Stimulated activated CD4-positive, alpha-beta T cell treated with anti-CD3 and anti-CD28 coated beads, Interleukin-4, amount 100 ng/mL, for 4 hours (primary cell): ENCODE measurements at places on chromosomes 6 and 20.

DNA sequence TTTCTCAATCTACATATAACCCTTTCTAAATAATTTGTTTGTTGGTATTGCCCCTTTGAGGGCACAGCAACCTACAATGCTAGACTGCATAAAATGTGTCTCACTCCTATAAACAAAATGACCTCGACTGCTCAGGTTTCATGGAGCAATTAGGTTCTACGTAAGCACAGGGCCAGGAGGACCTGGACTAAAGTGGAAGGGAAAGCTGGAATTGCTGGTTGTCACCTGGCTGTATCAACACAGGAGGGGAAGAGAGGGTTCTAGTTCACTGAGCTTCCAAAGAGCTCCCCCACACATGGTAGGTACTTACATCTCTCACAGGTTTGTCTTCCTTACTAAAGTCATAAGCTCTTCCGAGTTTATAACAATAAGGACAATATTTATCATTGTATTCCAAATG is 51.0 kb downstream of the NCOA6 start:
- DNase-seq: no peak

GRCh38 chr20:17895641-17896171 is 72.9 kb downstream of the SNX5 start:
- DNase-seq: peak; percentile 54

- DNase-seq: no peak
Measured at GRCh38 chr6:6362056-6362840, 41.8 kb upstream of the F13A1 start.

DNA sequence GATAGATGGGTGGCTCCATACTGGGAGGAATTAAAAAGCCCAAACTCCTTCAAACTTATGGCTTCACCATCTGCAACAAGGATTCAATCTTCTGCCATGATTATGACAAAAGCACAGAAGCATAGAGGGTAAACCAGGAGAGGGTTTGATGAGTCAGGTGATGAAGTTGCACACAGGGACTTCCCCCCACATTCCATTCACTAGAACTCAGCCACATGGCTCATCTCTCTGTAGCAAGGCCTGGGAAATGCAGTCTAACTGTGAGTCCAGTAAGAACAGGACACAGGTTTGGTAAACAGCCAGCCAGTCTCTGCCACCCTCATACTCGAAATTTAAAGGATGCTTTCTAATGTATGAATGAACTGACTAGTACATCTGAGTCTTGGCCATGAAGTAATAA is 142.9 kb downstream of the HIVEP2 start:
- no peak for DNase-seq

DNA sequence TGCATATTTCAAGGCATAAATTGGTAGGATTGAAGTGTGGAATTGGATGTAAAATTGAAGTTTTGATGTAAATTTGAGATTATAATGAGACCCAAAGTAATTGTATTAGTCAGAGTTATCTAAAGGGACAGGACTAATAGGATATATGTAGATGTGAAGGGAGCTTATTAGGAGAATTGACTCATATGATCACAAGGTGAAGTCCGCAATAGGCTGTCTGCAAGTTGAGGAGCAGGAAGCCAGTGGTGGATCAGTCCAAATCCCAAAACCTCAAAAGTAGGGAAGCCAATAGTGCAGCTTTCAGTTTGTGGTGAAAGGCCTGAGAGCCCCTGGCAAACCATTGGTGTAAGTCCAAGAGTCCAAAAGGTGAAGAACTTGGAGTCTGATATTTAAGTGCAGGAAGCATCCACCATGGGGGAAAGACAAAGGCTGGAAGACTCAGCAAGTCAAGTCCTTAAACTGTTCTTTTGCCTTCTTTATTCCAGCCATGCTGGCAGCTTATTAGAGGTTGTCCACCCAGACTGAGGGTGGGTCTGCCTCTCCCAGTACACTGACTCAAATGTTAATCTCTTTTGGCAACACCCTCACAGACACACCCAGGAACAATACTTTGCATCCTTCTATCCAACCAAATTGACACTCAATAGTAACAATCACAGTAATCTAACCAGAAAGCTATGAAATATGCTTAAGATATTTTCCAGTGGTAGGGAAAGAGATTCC is 442.6 kb upstream of the PTCHD4 start:
- DNase-seq: no peak

DNA sequence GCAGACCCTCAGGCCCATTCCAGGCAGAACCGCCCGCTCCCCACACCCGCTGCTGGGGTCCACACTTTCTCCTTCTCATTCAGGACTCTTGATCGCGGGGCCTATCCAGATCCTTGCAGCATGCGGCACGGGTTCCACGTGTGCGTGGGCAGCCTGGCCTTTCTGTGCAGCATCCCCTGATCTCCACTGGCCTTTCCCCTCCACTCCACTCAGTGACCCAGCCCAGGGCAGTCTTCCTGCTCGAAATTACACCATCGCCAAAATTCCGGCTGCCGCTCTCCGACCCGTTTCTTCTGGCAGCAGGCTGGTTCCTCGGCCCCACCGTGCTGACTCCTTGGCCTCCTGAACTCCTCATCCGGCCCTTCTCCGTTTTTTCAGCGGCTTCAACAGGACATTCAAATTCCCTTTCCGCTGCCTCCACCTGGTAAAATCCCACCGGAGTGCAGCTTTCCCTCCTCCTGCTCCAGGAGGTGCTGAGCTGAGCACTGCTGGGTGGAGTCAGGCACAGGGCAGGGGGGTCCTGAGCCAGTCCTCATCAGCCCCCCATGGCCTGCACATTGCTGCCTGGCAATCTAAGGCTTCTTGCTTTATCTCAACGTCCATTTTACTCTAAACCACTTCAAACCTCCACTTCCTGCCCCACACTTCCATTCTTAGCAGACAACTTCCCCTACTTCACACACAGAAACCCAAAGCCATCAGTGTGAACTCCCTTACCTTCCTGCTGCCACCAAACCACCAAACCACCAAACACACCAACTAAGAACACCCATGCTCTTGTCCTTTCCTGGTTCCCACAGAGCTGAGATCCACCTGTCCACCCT is 9.0 kb downstream of the SFT2D1 start:
- no peak for DNase-seq

- DNase-seq: no peak
Measured at GRCh38 chr6:5266423-5266822, 5.1 kb downstream of the FARS2 start.

DNA sequence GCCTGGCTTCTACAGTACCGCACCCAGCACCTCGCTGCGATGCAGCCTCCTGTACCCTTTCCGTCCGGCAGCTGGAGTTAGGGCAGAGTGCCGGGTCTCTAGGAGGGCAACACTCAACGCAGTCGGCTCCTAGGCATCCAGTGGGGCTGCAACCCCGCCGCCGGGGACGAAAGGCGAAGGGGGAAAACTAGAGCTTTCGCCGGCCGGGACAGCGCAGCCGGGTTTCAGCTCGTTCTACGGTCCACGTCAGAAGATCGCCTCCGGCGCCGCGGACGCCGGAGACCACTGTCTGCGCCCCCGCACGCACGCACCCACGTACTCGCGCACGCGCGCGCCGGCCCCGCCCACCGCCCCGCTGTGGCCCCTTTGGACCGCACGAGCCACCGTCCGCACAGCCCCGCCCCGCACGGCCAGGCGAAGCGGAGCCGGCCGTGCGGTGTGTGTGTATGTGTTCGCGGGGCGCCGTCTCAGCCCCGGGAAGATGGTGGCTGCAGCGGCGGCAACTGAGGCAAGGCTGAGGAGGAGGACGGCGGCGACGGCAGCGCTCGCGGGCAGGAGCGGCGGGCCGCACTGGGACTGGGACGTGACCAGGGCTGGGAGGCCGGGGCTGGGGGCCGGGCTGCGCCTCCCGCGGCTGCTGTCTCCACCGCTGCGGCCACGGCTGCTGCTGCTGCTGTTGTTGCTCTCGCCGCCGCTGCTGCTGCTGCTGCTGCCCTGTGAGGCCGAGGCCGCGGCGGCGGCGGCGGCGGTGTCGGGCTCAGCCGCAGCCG is at the start of gene ATRN:
ATRN (plus strand) TSS at position 392 of the 770 bp plus-strand sequence; CDS start at position 482, 90 bp downstream.
- DNase-seq: peak; percentile 84

DNA sequence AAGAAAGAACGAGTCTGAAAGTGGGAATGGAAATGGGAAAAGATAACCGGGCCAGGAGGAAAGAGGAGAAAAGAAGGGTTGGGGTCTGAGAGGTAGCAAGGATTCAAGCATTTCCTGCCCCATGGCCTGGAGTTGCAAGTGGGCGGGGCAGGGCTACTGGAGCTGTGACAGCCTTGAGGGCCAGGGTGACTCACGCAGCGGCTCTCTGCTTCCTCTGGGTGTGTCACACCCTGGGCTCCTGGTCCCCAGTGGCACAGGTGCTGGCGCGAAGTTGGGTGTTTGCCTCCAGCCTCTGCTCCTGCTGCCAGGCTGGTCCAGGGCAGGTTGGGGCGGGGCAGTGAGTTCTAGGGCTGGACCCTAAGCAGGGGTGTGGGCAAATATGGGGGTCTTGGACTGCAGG is 3.3 kb upstream of the ULBP3 start:
- DNase-seq: peak; percentile 11

DNA sequence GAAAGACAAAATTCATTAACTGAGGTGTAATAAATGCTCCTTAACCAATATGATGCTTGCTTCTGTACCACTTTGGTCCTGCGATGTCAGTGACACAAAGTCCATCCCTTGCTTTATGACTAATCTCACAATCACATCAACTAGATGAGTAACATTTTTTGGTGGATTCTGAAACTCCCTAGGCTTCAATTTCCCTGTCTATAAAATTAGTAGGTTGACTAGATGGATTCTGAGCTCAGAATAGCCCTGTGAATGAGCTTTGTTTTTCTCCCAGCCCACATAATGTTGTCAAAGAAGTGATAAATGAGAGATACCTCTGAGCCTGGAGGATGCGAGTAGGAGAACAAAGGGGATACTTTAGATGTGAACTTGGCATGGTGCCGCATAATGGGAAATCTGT is 9.1 kb downstream of the TXLNB start:
- no peak for DNase-seq

DNA sequence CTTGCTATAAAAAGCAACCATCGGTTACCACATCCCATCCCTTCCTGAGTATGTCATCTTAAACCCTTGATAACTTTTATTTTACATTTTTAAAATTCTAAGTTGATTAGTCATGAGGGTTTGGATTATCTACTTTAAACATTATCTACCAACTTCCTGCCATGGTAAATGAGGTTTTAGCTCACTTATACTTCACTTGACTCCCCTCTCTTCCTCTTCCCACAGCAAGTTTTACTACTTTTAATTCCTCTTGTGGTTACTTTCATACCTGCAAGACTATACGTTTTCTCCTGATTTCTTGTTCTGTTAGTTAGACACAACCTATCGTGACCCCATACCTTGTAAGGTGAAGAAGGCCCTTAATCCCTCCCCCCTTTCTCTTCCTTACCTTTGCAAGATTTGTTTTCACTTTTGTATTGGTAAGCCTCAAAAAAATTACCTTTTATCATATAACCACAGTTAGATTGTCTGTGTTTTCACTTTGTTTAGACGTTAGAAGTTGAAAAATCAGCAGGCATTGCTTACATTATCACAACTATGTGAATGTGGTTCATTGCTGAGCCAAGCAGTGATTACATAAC is 60.1 kb upstream of the OGFRL1 start:
- DNase-seq: no peak

GRCh38 chr6:29723666-29724588 is 693 bp downstream of the HLA-F start:
- DNase-seq: peak; percentile 76

GRCh38 chr20:18273738-18274137 is 14.6 kb upstream of the ZNF133 start:
- no peak for DNase-seq

- DNase-seq: no peak
Measured at GRCh38 chr6:128259730-128260685, 260.4 kb downstream of the PTPRK start.

- DNase-seq: no peak
Measured at GRCh38 chr6:149503276-149503675, 18.5 kb upstream of the ZC3H12D start.

- DNase-seq: no peak
Measured at GRCh38 chr6:5492356-5492755, 231.0 kb downstream of the FARS2 start.

DNA sequence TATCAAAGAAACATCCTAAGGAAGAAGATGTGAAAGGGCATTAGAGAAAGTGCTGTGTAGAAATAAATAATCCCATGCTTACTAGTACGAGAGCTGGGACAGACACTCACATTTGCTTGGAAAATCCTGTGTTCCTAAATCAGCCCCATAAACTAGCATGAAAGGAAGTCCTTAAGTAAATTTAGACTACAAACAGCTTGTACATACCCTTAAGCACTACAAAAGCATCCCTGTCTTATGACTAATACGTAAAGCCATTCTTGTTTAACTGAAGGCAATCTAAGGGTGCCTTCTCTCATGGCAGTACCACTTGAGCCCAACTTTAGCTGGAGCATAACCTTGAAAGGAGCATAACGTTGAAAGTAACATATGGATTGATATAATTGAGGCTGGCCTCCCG is 15.4 kb upstream of the FOXQ1 start:
- no peak for DNase-seq

DNA sequence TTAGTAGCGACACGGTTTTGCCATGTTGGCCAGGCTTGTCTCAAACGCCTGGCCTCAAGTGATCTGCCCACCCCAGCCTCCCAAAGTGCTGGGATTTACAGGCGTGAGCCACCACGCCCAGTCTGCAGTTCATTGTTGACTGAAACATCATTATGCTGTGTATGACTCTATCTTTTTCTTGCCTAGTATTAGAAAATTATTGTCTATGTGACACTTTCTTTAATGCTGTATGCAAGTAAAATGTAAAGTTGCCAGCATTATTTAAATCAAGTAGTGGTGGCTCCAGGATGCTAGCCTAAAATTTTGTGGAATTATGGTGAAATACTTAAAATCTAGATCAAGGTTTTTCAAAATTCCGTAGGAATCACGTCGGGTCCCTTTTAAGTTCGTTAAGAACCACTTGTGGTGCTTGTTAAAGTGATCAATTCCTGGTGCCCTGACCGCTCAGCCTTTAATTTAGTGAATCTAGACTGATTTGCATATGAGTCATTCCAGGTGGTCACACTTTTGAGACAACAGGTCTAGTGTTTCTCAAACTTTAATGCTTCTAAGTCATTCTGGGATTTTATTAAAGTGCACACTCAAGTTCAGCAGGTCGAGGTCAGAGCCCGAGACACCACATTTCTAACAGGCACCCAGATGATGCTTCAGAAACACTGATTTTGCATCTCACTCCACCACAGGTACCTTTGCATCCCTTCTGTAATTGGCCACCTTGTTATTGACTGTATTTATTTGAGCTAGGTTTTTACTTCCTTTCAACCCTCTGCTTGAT is 132.6 kb upstream of the MTHFD1L start:
- DNase-seq: no peak

DNA sequence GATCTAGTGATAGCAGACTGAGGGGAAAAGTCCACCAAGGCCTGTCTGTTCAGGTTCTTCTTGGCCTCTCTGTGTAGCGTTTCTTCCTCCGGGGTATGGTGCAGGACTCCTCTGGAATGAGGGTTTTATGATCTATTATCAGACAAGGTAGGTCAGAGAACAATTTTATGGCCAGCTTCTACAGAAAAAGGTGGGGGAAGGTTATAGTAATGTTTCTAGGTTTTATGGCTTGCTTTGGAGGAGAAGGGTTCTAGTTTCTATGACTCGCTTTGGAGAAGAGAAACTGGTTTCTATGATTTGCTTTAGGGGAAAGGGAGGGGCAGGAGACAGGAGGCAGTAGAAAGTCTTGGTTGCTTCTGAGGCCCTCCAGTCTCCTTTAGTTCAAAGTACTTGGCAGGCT is 144.8 kb upstream of the LAMA2 start:
- DNase-seq: no peak

- DNase-seq: no peak
Measured at GRCh38 chr6:25089442-25089841, 153.7 kb upstream of the RIPOR2 start.
